ENCODE measurements at places on chromosomes 12 and 14. TPM values are rescaled to one million over a fixed set of nuclear protein-coding genes. Genes with fewer than 3 reads are reported as not detected.

KCNC2 gene
- not detected for total RNA-seq

LBHD2 gene
- not detected for total RNA-seq

TEX22 gene
- not detected for total RNA-seq

HOXC10 gene
- not detected for total RNA-seq

TEX52 gene
- not detected for total RNA-seq

TAS2R30 gene
- total RNA-seq: 0.20 TPM

CAPZA3 gene
- not detected for total RNA-seq

PPFIA2 gene
- total RNA-seq: not detected

ANGEL1 gene
- total RNA-seq: 13.5 TPM

IFNG-AS1 gene
- total RNA-seq: not detected

GPR137C gene
- 0.87 TPM for total RNA-seq

ITGA7 gene
- 0.07 TPM for total RNA-seq

CRIP1 gene
- total RNA-seq: 9.3 TPM

CCDC177 gene
- not detected for total RNA-seq

INSM2 gene
- total RNA-seq: not detected

GALNT16 gene
- total RNA-seq: 0.34 TPM

REP15 gene
- 4.7 TPM for total RNA-seq

CLEC1A gene
- 21.0 TPM for total RNA-seq

GDF3 gene
- 0.74 TPM for total RNA-seq

B4GALNT1 gene
- total RNA-seq: not detected

TCL1B gene
- not detected for total RNA-seq

ASB2 gene
- total RNA-seq: 0.10 TPM

STX2 gene
- 29.2 TPM for total RNA-seq

GMPR2 gene
- 66.4 TPM for total RNA-seq

VRTN gene
- not detected for total RNA-seq

PMCH gene
- total RNA-seq: not detected

PTGDR gene
- total RNA-seq: not detected

ADSS1 gene
- total RNA-seq: 0.47 TPM

SMIM41 gene
- total RNA-seq: not detected

PTCSC3 gene
- not detected for total RNA-seq

GPR132 gene
- 0.13 TPM for total RNA-seq

CLBA1 gene
- total RNA-seq: 3.0 TPM

SERPINA1 gene
- not detected for total RNA-seq

INHBC gene
- not detected for total RNA-seq

PLXNC1 gene
- 0.80 TPM for total RNA-seq

DTX1 gene
- total RNA-seq: not detected
